ENCODE measurements at places on chromosomes 5 and 9.

GRCh38 chr5:14321936-14322335, 178.8 kb downstream of the TRIO start:
- DNase-seq = no peak

GRCh38 chr5:142262683-142263082, 62.1 kb downstream of the SPRY4 start:
- DNase-seq = no peak

GRCh38 chr5:8521991-8522390, 653.0 kb downstream of the MTRR start:
- no peak for DNase-seq

DNA sequence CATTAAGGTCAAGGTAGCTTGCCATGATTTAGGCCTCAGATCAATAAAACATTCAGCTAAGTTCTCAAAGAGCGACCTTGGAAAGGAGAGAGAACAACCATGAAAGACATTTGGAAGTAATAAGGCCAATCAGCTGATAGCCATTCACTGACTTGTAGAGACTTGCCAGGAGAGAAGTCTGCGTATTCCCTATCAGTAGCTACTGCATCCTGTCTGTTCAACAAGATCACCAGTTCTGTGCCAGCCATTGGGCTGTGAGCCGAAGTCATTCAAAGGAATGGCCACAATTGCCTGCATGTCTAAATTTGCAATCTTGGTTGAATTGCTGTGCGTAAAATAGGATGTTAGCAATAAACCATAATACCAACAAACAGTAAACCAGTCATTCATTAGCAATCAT, 219.8 kb downstream of the FBXL7 start:
- DNase-seq = no peak

DNA sequence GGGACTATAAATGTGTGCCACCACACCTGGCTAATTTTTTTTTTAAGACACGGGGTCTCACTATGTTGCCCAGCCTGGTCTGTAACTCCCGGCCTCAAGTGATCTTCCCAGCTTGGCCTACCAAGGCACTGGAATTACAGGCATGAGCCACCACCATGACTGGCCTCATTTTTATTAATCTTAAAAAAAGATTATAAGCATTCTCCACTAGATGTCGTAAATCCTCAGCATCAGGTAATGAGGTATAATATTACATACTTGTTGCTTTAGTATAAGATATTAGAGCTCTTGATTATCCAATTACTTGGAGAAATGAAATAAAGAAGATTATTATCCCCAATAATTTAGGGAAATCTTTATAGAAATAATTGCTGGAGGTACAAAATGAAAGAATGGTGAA, 78.2 kb upstream of the HTR1A start:
- DNase-seq = no peak

DNA sequence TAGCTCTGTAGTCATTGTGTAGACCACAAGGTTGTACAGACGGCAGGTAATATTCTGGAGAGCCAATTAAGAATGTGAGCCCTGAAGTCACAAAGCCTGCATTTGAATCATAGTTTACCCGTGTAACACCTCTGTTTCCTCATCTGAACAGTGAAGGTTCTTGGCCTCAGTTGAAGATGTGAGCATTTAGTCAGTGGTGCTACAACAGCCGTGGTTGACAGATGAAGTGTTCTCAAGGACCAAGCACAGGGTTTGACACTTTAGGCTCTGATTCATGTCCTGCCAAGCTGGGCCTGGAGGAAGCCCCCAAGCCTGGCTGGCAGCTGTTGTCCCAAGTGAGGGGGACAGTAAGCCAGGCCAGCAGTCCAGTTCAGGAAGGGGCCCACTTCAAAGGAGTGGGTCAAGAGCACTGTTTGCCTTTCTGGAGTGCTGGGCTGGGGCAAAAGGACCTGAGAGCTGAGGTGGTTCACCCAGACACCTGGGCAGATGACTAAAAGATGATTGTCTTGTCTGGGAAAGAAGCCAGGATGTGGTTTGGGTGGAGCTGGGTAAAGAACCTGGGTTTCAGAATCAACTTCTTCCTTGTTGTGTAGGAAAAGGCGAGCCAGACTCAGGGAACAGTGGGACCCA, 20.7 kb downstream of the FAXDC2 start:
- no peak for DNase-seq

DNA sequence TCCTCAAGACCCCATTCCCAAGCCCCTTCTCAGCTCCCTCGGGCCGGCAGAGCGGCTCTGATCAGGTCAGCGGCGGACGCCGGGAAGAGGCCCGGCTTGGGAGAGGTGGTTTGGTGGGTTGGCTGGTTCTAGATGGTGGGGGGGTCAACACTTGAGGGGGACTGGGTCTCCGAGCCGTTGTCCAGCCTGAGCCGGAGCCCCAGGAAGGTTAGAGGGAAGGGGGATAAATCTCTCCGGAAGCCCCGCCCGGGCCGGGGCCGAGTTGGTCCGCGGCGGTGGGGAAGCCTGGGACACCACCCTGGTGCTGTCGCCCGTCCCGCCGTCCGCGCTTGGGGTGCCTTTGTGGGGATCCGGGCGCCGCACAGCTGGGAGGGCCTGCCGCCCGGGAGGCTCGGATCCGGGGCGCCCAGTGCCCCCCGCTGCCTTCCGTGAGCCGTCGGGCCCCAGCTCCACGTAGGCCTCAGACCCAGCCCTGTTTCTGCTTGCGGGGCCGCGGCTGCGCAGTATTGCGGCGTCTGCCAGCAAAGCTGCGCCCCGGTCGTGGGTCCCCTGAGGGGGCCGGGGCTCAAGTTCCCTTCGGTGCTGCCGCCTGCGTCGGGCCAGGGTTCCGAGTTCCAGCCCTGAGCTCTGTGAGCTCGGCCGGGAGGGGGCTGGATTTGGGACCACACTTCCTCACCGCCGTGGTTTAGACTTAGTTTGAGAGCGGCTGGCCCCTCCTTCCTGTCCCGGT, 542 bp upstream of the TRIM52 start:
- DNase-seq = peak; percentile 75

DNA sequence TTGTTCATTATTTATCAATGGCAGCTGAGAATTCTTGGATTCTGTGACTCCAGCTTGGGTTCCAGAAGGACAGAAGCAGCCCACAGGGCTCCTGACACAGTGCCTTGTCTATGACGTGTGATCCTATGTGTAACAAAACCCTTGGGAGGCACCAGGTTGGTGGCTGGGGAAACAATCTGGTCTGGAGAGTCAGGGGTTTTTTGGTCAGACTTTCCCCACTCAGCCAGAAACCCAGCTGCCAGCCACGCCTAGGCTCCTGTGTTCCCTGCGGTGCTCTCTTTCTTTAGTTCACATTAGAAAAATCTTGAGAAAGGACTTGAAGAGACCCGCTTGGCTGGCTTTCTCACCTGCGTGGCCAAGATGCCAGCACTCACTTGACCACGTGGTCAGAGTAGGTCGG, 15.5 kb upstream of the ZBED3 start:
- DNase-seq = no peak

DNA sequence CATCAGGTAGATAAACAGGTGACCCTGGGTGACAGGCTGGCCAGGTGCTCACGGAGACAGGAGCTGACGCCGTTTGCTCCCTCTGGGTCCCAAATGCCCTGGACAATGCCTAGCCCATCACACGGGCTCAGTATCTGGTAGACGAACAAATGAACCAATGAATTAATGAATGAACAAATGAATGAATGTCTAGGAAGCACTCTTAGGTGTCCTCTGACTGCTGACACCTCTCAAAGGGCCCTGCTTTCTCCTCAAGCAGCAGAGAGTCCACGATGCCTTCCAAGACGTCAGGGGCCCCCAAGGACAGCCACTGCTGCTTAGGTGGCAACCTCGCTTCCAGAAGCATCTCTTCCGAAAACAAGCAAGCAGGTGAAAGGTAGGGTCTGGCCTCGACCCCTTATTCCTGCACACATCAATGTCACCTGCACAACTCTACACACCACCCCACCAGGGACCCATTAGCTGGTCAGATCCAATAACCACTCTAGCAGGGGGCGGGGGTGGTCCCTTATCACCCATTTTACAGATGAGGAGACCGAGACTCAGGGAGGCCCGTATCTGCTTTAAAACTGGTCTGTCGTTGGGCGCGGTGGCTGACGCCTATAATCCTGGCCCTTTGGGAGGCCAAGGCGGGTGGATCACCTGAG, 45.2 kb downstream of the VAV2 start:
- no peak for DNase-seq

- no peak for DNase-seq
Measured at GRCh38 chr9:123048748-123049147, 15.3 kb downstream of the GPR21 start.

DNA sequence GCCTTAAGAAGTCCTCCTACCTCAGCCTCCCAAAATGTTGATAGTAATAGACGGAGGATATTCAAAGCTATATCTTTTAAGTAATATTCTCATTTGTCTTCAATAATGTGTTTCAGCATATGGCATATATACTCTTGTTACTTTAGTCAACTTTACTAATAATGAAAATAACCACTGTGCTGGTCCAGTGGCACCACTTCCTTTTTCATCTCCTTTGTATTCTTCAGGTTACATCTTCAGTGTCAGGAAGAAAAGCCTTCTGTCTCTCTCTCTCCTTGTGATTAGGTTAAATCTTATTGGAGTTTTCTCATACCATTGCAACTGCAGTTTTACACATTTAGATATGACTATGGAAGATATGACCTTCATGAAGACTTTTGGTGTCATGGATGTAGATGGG, 31.3 kb downstream of the PARP8 start:
- DNase-seq = no peak

DNA sequence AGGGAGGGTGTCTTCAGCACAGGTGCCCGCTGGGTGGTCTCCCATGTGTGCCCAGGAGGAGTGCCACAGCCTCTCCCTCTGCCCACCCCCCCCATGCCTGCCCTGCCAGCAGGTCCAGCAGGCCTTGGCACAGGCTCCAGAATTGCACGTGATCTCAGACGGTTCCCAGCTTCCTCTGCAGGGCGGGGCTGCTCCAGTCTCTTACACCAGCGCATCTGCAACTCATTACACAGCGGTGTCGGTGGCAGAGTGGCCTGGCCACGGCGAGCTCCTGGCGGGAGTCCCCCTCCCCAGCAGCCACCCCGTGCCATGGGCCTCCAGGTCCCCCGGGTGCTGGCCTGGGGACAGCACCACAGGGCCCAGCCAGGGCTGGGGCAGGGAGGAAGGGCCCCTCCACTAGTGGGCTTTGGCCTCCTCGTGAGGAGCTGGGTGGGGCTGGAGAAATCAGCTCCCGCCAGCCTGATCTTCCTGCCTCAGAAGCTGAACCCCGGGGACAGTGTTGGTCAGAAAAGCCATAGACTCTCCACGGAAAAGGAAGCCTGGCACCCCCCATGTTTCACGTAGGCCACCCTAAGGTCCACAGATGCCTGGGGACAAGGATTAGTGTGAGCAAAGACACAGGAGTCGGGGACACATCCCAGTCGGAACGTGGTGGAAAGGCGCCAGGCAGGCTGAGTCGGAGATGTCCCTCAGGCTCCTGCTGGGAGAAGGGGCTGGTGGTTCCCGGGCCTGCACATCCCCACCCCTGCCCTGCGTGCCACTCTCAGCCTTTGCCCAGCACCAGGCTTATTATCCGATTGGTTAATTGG, 40.2 kb downstream of the RXRA start:
- peak; percentile 56 for DNase-seq

- DNase-seq = no peak
Measured at GRCh38 chr5:68817632-68818031, 276.2 kb upstream of the SLC30A5 start.

GRCh38 chr9:35603506-35603985, 1.5 kb upstream of the TESK1 start:
- DNase-seq = no peak

All from CD4-positive, alpha-beta T cell treated with Interferon alpha-2 for 1 hour (primary cell).